ENCODE measurements at places on chromosomes 2 and 18.

GRCh38 chr2:5319493-5319892 lies 372.7 kb upstream of the SOX11 start:
- no peak for DNase-seq

DNA sequence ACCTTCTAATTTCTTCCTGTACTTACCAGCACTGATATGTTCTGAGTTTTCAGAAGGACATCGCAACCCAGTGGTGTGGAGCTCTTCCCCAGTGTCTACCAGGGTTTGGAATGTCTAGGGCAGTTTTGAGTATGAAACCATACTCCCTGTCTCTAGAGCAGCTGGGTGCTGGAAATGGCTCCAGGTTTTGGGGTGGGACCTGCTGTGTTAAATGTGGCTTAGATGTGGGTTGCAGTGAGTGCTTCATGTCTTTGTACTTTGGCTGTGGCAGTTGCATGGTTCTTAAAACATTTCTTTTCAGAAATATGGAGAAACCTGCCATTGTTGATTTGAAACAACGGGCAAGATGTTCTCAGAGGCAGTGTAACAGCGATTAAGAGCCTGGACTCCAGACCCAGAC lies 48.5 kb downstream of the ACSL3 start:
- no peak for DNase-seq

DNA sequence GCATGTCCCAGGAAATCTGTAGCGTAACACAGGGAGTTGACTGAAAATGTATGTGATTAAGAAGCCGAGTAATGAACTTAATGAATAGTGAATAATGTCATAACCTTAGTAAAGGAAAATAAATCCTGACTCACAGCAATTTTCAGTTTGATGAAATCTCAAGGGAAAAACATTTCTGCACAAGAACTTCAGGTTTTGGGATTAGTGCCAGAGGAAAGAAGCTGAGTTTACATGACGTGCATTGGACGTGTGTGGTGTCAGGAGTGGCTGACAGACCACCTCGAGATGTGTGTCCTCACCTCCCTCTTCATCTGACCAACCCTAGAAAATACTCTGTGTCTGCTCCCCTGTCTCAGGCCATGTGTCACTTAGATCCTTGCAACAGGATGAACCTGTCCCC lies 39.1 kb downstream of the VWA3B start:
- DNase-seq, result no peak

- DNase-seq, result no peak
These were observed 48.5 kb upstream of the HNRNPA3 start for GRCh38 chr2:177164131-177164530.

GRCh38 chr18:13834496-13835015 lies 10.6 kb downstream of the MC5R start:
- no peak for DNase-seq

- no peak for DNase-seq
These were observed 438.9 kb upstream of the SOX11 start for GRCh38 chr2:5253263-5253662.

- DNase-seq, result peak; percentile 60
These were observed 139.2 kb downstream of the NEDD4L start for GRCh38 chr18:58183226-58183625.

- DNase-seq, result no peak
These were observed 16.3 kb downstream of the VPS4B start for GRCh38 chr18:63405986-63406385.

DNA sequence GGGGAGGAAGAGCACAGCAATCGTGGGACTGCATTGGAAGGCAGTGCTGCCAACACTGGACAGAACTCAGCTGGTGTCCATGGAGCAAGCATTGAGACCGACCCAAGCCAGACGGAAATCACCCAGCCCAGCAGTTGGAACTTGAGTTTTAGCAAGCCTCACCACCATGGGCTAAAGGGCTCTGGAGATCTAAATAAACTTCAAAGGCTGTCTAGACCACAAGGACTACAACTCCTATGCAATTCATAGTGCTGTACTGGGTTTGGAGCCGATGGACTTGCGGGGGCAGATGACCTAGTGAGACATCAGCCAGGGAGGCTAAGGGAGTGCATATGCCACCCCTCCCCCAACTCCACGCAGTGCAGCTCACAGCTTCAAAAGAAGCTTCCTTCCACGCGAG lies 243.6 kb upstream of the SLC39A10 start:
- DNase-seq, result no peak

- no peak for DNase-seq
These were observed 4.3 kb downstream of the UBXN2A start for GRCh38 chr2:23944527-23944926.

DNA sequence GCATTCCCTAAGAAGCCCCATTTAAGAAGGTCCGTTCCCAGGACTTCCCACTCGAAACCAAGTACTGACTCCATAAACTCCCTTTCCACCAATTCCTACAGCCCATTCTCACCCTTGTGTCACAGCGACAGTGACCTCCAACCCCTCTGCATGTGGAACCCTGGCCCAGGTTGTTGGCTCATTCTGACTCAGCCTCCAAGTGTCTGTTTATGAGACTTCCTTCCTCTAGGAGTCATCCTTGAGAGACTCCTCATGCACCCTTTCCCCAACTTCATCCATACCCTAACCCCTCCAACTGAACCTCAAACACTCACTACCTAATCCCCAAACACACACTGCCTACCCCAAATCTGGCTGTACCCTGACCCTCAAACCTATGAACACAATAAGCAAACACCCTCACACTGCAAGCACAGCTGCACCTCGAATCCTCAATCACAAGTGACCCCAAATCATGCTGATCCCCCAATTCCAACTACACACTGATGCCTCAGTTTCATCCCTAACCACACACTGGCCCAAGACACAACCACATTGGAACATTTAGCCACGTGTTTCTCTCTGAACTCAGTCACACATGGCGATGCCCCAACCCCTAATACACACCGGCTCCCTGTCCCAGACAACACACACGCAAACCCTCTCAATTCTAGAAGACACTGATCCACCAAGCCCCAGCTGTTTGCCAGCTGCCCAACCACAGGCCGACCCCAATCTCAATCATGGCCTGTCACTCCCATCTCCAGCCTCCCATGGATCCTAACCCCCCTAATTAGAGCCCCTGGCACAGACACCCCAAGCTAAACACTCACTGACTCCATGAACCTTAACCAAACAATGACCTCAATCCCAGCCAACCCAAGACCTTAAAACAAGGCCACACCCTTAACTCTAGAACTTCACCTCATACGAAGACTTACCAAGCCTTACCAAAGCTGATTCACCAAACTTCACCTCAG lies 219.6 kb downstream of the CYP26B1 start:
- DNase-seq, result no peak

DNA sequence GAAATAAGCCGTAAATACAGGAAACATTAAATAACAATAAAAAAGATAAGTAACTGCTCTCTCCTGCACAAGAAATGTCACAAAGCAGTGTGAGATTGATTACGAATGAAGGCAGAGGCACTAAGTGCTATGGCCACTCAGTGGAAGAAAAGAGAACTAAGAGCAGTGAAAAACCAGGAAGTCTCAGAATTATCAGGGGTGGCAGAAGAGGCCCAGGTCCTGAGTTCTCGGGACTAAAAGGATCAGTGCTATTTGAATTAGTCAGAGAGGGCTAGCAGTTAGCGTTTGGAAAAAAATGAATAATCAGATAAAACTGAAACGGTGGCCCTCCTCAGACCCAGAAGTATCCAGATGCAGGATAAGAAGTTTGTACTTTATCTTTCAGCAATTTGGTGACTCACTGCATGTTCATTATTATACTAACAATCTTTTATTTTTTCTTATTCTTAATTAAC lies 367.1 kb downstream of the ZEB2 start:
- DNase-seq, result no peak

GRCh38 chr2:43841949-43842865 lies 3.4 kb downstream of the ABCG8 start:
- no peak for DNase-seq

DNA sequence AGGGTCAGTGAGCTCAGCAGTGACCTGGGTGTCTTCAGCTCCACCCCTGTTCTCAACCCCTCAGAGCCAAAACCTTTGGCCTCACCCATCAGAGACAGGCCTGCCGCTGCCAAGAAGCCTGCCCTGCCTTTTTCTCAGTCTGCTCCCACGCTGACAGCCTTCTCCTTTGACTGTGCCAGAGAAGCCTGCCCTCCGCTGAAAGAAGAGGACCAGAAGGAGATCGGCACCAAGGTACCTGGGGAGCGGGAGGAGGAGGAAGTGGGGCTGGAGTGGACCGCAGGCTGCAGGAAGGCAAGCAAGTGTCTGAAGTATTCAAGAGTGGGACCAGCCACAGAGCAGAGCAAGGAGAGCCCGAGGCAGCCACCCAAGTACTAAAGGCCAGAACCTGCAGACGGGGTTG lies 33.2 kb downstream of the TOGARAM2 start:
- no peak for DNase-seq

- no peak for DNase-seq
These were observed 112.3 kb upstream of the IL1R2 start for GRCh38 chr2:101879466-101879865.

DNA sequence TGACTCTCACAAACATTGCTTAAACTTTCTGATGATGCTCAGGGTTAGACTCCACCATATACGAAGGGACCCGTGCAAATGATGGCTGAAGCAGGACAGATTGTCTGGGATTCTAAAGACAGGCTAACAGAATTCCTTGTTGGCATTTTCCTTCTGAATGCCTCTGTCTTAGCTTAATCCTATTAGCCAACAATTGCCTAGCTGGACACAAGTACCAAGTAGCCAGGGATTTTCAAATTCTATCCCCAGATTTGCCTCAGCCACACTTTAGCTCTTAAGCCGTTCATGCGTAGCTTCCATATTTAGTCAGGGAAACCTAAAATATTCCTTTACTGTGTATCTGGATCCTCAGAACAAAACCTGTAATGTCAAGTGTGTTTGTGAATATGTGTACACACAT lies 40.0 kb downstream of the COL4A3 start:
- DNase-seq, result no peak

DNA sequence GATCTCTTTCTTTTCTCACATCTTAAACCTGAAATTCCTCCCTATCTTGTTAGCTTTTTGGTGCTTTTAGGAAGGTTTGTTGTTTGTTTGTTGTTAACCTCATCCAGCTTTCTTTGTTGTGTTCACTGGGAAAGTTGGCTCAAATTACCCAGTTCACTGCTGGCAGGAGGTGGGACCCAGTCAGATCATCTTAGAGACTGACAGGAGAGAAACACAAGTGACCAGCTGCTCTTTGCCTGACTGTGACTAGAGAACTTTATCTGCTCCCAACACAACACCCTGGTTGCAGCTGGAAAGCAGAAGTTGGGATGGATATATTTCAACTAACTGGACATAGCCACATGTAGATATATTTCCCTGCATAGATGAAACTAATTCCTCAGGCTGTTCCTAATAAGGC lies 10.0 kb downstream of the MAPK4 start:
- DNase-seq, result no peak

DNA sequence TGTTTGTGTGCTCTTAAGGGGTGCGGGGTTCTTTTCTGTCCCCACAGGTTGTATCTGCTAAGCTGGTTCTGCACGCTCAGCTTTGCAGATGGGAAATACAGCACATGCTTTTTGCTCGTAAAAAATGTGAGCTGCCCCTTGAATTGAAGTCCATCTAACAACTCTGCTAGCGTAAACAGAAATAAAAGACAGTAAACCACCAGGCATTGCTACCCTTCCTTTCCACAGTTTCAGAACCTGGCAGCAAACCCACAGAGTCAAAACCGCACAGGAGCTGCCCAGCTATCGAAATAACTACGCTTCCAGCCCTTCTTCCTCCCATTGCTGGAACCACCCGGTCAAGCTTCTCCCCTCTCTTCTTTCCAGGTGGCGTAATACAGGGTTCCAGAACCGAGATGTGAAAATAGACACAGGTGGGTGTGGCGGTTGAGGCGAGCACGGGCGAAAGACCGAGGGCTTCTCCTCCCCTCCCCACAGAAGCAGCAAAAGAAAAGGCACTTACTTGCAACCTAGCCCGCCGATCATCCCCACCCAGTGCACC lies 479 bp downstream of the SCN9A start:
- DNase-seq, result no peak

DNA sequence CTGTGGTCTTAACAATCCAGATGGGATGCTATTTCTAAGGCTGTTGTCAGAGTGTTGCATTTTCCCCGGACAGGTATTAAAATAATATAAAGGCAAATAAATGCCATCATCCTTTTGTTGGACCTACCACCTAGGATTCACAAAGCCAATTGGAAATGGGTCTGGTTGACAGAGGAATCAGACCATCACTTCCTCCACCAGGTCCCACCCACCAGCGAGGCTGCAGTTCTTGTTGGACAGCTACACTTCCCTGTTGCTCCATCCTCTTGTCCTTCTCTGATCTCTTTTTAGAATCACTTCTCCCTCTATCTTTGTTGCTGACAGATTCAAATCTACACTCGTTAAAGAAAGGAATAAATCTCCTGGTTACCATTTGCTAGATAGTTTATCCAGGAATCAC lies 1.1 kb downstream of the TMEM169 start:
- peak; percentile 22 for DNase-seq

DNA sequence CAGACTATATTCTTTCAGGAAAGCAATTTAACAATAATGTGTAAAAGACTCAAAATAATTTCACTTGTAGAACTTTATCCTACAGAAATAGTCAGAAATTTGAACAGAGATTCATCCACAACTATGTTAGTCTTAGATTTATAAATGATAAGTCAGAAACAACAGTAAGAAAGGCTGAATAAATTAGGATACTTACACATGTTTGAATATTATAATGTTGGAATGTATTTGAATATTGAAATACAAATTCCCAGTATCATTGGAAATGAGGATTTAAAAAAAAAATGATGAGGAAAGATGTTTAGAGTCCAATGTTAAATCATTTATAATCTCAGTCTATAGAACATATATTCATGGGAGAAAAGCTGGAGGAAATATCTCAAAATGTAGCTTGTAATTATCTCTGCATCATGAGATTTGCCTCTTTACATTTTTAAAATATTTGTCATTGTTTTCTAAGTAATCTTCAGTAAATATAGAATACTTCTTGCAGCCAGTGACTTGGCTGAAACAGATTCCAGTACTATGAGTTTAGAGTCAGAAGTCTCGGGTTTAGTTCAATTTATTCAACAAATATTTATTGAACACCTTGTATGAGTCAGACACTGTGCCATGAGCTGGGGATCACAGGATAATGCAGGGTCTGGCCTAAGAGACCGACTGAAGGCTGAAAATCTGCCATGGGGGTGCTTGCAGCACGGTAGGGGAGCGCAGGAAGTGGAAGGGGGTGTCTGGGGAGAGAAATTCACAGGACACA lies 32.3 kb downstream of the CXCR4 start:
- peak; percentile 9 for DNase-seq

Measured in T47D (cell line).